ENCODE measurements at places on chromosomes 6 and 20.

- peak; percentile 66 for DNase-seq
Measured at GRCh38 chr20:17969278-17969883, 563 bp downstream of the MGME1 start.

DNA sequence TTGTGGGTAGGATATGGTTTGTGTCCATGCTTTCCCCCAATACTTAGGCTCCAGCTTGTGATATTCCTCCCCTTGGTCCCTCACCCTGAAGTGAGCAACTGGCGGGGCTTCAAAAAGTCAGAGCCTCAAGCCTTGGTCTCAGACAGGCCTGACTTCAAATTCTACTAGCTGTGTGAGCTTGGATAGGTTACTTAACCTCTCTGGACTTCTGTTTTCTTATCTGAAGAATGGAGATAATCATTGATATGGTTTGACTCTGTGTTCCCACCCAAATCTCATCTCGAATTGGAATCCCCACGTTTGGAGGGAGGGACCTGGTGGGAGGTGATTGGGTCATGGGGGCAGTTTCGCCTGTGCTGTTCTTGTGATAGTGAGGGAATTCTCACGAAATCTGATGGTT, 94.9 kb upstream of the CD83 start:
- no peak for DNase-seq

DNA sequence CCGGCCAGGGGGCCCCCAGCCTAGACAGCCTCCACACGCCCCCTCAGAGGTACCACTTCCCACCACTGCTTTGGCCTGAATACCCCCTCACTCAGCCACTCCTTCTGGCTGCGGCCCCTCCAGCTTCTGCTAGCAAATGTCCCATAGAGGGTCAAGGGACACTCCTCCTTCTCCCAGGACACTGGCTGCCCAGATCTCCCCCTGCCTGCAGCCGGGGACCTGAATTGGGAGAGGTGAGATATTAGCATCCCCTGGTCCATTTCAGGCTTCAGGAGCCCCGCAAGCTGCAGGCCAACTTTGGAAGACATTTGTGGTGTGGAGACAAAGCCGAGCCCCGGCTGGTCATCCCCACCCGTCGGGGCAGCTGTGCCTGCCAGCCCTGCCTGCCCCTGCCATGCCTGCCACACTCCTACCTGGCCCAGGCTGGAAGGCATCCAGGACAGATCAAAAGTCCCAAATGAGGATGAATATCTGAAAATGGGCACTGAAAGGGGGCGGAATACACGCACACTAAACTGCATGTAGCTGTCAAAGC, 32.5 kb upstream of the FOXC1 start:
- no peak for DNase-seq

- DNase-seq, result no peak
Measured at GRCh38 chr6:66993272-66993671, 1286.2 kb upstream of the EYS start.

DNA sequence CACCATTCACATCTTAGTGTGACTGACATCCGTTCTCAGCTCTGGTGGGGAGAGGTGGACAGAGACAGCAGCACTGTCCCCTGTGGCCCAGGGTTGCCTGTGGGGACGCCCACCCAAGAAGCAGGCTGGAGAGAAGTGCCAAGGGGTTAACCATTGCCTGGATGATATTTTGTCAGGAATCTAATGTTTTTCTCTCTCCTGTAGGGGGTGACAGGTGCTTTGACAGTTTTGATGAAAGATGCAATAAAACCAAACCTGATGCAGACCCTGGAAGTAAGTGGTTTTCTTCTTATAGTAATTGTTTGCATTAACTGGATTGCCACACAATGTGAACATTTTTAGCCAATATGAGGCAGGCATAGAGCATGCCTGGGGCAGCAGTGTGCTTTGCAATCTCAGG, 99.3 kb downstream of the MTHFD1L start:
- DNase-seq, result no peak

GRCh38 chr6:32176476-32177182, 745 bp upstream of the AGPAT1 start:
- DNase-seq, result no peak

- DNase-seq, result no peak
Measured at GRCh38 chr6:159713984-159714383, 13.3 kb upstream of the WTAP start.

GRCh38 chr6:64233746-64234145, 598.1 kb downstream of the PHF3 start:
- no peak for DNase-seq

- DNase-seq, result peak; percentile 91
Measured at GRCh38 chr20:33554914-33555420, 65.1 kb downstream of the CBFA2T2 start.

- no peak for DNase-seq
Measured at GRCh38 chr20:33672426-33673113, 1.7 kb downstream of the NECAB3 start.

DNA sequence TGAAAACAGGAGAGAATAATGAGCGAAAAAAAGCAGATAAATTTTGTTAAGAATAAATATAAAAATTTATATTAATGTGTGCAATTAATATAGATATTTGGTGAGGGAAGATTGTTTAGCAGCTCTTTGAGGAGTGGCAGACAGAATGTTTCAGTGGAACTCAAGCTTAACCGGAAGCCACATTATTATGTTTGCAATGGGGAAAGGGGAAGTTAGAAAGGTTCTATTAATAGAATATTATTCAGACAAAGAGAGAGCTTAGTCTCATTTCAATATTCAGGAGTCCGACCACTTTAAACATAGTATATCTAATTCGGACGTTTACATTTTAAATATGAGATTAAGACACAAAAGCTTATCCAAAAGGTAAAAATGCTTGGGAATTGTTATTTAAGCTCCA, 81.6 kb upstream of the KHDRBS2 start:
- no peak for DNase-seq

DNA sequence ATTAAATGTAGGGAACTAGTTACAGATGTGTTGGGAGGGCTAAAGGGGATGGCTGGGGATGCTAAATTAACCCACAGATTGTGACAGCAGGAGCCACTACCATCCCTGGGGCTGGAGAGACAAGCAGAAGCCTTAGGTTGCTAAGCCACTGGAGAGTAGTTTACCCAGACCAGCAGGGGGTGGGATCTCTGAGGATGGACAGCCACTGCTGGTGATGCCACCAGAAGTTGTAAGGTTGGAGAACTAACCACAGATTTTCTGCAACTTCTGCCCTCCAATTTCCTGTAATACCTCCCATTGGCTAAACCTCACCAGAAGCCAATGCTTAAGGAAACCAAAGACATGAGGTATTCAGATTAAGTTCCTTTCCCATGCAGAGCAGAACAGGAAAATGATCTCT, 139.6 kb upstream of the NOX3 start:
- DNase-seq, result no peak

DNA sequence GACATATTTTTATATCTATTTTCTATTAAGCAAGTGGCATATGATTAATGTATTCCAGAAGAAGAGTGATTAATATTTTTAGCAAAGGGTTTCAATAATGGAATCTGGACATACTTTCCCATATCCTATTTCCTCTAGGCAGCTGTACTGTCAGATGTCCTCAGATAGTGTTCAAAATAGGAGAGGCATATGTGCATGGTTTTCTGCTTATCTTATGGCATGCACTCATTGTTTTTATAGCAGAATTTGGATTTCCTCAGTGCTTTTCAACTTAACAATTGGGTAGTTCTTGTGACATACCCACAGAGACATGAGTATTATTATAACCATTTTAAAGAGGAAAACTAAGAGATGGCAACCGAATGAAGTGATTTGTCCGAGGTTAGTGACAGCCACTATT, 12.6 kb upstream of the SLC17A5 start:
- no peak for DNase-seq

DNA sequence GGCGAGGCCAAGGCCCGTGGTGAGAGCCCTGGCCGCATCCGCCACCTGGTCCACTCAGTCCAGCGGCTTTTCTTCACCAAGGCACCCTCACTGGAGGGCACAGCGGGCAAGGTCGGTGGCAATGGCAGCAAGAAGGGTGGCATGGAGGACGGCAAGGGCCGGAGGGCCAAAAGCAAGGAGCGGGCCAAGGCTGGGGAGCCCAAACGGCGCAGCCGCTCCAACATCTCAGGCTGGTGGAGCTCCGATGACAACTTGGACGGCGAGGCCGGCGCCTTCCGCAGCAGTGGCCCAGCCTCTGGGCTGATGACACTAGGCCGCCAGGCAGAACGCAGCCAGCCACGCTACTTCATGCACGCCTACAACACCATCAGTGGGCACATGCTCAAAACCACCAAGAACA, 109.2 kb upstream of the MYL9 start:
- DNase-seq, result no peak

DNA sequence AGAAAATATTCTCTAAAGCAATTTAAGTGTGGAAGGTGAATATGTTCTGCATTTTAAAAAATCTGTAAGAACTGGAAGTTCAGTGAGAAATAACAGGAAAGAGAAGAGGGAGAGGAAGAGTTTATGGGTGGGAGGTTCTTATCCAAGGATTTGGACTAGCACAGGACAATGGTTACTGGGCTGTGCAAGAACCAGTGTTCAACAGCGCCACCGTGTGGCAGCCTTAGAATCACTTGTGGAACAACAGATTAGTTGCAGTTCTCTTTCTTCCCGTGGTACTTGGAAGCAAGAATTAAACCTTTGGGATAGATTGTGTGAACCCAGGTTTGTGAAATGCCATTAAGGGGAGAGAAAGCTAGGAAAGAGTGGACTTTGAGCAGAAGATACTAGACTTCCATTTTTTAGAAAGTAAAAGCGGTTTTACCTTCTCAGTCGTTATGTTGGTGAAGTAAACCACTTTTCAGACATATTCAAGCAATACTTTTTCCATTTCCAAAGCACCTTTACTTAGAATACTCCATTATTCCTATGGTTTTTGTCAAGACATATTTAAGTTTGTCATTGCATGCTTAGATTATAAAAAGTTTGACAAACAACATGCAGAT, 436.7 kb downstream of the RNF144B start:
- peak; percentile 39 for DNase-seq

- DNase-seq, result no peak
Measured at GRCh38 chr6:46367354-46368168, 123.7 kb downstream of the RCAN2 start.

DNA sequence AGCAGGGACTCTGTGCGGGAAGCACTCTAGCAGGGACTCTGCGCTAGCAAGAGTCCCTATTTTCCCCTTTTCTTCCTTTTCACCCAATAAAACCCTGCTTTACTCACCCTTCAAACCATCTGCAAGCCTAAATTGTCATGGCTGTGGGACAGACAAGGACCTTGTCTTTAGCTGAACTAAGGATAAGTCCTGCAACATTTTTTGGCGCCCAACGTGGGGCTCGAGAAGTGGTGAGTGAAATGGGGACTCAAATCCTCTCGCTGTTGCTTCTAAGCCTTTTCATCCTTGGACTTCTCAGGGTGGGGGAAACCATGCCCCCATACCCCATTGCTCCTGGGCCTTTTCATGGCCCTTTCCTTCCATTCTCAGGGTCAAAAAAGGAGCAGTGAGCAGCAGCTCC, 46.4 kb downstream of the IMPG1 start:
- no peak for DNase-seq

GRCh38 chr6:41200296-41200900, 551 bp downstream of the TREML2 start:
- DNase-seq, result peak; percentile 9

DNA sequence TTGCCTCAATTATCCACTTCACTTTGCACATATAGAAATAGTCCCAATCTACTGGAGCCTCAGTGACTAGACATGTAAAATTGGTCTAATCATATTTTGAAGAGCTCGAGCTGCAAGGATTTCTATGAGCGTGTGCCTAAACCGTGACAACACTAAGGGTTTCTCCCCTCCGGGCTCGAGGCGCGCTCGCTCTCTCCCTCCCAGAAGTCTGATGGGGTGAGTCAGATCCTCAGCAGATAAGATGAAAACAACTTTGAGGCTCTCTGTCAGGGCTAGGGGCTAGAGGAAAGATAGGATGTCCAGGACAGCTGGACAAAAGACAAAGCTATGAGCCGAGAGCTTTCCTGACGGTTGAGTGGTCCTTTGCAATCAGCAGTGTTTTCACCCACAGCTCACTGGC, 16.8 kb downstream of the GNAS-AS1 start:
- DNase-seq, result peak; percentile 23

GRCh38 chr6:73610444-73611275, 43.1 kb downstream of the SLC17A5 start:
- peak; percentile 65 for DNase-seq

DNA sequence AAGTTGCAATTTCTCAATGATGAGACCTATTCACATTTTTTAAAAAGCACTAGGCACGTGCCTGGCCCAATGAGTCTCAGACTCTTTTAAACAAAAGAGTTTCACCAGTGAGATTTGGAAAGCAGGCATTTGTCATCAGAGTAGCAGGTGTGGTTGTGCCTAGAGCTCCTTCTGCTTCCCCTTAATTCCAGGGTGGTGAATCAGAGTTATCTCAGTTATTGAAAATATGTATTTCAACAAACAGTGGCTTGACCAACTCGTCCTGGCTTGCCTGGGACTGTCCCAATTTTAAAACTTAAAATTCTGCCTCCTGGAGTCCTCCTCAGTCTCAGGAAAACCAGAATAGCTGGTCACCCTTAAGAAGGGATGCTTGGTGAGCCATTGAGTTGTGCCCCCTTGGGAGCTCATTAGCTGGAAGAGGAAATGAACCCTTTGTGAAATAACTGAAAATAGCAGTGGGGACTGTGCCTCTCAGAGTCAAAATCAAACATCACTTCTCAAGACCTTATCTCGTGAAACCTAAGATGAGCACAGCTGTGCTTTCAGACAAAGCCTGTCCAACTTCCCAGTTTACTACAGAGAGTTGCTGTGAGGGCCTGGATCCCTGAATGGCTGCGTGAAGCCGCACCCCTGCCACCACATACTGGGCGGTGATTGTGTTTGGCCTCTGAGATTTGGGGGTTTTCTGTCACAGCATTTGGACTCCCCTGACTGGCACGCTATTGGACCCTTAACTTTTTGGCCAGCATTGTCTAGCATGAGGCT, 116.3 kb downstream of the ANKRD60 start:
- DNase-seq, result peak; percentile 84

GRCh38 chr6:49257549-49257948, 205.5 kb downstream of the MMUT start:
- DNase-seq, result no peak

- DNase-seq, result no peak
Measured at GRCh38 chr6:41056768-41057490, 3.9 kb downstream of the APOBEC2 start.

DNA sequence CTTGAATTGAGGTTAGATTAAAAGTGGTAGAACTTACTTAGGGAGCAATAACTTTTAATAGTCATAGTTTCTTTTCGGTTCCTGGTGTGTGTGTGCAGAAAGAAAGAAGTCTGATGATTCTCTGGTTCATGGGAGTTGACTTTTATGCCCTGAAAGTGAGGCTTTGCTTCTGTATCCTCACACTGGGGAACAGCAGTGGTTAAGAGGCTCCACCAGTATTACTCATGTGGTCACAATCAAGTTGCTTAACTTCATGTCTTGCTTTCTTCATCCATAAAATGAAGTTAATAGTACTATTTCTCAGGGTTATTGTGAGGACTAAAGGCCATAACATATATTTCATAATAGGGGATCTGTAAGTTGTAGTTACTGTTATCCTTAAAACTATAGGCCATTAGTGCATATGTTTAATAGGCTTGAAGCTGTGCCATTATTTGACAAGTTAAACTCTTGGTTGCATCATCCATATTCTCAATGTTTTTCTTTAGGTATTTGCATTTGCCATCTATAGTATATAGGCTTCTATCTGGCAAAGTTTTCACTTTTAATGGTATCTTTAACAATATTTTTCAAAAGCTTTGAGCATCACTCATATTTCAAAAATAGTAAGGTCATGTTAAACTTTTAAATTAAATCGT, 262.4 kb downstream of the PLCB1 start:
- DNase-seq, result peak; percentile 29

- DNase-seq, result peak; percentile 38
Measured at GRCh38 chr20:21147593-21147992, 21.7 kb downstream of the KIZ start.
